ENCODE measurements at places on chromosomes 5 and 9. TPM values are rescaled to one million over a fixed set of nuclear protein-coding genes. Genes with fewer than 3 reads are reported as not detected.

The PTPN3 gene
- total RNA-seq, result 19.2 TPM

The STK32A gene
- 0.30 TPM for total RNA-seq

The ZNF189 gene
- total RNA-seq, result 9.3 TPM

The PCDHGC5 gene
- 0.03 TPM for total RNA-seq

The OTULIN gene
- total RNA-seq, result 18.5 TPM

The SLC26A2 gene
- 74.0 TPM for total RNA-seq

The RARS1 gene
- total RNA-seq, result 99.5 TPM

The INSL4 gene
- total RNA-seq, result 17.1 TPM

The TTC23L gene
- 0.21 TPM for total RNA-seq

The OBP2B gene
- not detected for total RNA-seq

The NMRK1 gene
- 5.2 TPM for total RNA-seq

The DDX4 gene
- 0.05 TPM for total RNA-seq

The IL6ST gene
- total RNA-seq, result 66.6 TPM

The FCN1 gene
- total RNA-seq, result not detected

The GARIN3 gene
- total RNA-seq, result not detected

The FGF10 gene
- total RNA-seq, result not detected

The MYOZ3 gene
- 0.18 TPM for total RNA-seq

The OLFM1 gene
- total RNA-seq, result 10.5 TPM

The FAM163B gene
- total RNA-seq, result not detected

The C5orf22 gene
- 15.2 TPM for total RNA-seq

The TMC1 gene
- total RNA-seq, result not detected

The EGR1 gene
- 11.8 TPM for total RNA-seq

The CLK4 gene
- 8.7 TPM for total RNA-seq

The SVEP1 gene
- 2.3 TPM for total RNA-seq

The NOL6 gene
- 65.1 TPM for total RNA-seq

All from A549 treated with dexamethasone at 1 μM for 4 hours (cell line).